ENCODE measurements at places on chromosomes 13 and 19. TPM values are rescaled to one million over a fixed set of nuclear protein-coding genes. Genes with fewer than 3 reads are reported as not detected.

GRCh38 chr19:18778076-18778389, 13.1 kb downstream of the COMP start:
- DNase-seq: no peak

- DNase-seq: no peak
Observed at GRCh38 chr13:38700051-38700450, 13.2 kb downstream of the FREM2 start.

- no peak for DNase-seq
Observed at GRCh38 chr13:91470681-91471080, 72.3 kb downstream of the GPC5 start.

- no peak for DNase-seq
Observed at GRCh38 chr19:34838753-34839431, 65.9 kb upstream of the ZNF599 start.

DNA sequence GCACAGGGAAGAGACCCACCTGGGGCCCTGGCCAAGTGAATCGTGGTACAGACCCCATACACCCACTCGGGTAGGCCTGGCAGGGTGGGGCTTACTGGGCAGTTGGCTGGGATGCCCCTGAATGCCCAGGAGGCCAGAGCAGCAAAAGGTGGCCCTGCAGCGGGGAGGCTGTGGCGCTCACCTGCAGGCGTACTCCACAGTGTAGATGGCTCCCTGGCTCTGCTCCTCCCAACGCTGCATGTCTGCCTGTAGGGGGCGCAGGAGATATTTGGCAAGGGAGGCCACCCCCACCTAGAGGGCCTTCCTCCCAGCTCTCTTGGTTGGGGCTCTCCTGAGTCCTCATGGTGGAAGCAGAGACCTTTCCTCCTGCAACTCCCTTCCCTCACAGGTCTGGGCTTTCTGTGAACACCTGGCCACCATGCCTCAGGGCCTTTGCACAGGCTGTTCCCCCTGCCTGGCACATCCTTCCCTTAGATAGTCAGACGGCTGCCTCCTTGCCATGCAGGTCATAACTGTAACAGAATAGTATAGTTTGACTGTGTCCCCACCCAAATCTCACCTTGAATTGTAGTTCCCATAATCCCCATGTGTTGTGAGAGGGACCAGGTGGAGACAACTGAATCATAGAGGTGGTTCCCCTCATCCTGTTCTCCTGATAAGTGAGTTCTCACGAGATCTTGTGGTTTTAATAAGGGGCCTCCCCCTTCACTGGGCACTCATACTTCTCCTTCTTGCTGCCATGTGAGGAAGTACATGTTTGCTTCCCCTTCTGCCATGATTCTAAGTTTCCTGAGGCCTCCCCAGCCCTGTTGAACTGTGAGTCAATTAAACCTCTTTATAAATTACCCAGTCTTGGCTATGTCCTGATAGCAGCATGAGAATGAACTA, 5.9 kb downstream of the BORCS8 start:
- DNase-seq: peak; percentile 20

- no peak for DNase-seq
Observed at GRCh38 chr19:9724157-9724556, 44.4 kb downstream of the ZNF846 start.

- no peak for DNase-seq
Observed at GRCh38 chr19:7547159-7547558, 11.6 kb downstream of the PNPLA6 start.

DNA sequence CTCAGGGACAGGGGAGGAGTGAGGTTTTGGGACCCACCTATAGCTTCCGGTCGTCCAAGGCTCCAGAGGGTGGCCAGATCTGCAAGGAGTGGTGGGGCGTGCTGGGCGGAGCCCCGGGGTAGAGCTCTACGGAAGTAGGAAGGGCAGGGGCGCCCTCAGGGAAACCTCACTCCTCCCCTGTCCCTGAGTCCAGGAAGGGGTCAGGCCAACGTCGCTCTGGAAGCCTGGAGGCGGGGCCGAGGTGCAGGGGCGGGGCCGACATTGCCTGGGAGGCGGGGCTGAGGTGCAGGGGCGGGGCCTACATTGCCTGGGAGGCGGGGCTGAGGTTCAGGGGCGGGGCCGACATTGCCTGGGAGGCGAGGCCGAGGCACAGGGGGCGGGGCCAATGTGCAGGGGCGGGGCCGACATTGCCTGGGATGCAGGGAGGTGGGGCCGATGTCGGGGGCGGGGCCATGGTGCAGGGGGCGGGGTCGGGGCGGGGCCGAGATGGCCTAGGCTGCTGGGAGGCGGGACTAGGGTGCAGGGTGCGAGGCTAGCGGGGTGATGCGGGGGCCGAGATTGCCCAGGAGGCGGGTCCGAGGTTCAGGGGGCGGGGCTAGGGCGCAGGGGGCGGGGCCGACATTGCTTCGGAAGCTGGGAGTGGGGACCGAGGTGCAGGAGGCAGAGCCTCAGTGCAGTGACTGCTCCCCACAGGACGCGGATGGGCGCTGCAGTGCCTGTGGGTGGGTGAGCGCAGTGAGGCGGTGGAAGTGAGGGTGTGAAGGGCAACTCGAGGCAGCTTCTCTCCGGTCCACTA, 4.9 kb upstream of the PALM start:
- DNase-seq: peak; percentile 27

- DNase-seq: peak; percentile 4
Observed at GRCh38 chr19:41616792-41617621, 9.9 kb downstream of the CEACAM4 start.

DNA sequence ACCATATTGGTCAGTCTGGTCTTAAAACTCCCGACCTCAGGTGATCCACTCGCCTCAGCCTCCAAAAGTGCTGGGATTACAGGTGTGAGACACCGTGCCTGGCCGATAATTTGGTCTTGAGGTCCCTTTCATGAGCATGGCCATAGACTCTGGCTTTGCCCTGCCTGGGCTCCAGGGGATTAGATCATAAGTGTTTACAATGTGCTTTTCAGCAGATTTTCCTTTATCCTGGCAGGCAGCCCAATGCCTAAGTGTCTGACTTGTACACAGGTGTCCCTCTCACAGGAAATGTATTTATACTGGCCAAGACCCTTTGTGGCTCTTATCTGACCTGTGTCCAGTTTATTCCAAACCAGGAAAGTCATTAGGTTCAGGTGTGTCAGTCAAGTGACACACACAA, 15.9 kb downstream of the BCAM start:
- no peak for DNase-seq

GRCh38 chr19:4694211-4694987, 24.3 kb upstream of the MYDGF start:
- peak; percentile 94 for DNase-seq

DNA sequence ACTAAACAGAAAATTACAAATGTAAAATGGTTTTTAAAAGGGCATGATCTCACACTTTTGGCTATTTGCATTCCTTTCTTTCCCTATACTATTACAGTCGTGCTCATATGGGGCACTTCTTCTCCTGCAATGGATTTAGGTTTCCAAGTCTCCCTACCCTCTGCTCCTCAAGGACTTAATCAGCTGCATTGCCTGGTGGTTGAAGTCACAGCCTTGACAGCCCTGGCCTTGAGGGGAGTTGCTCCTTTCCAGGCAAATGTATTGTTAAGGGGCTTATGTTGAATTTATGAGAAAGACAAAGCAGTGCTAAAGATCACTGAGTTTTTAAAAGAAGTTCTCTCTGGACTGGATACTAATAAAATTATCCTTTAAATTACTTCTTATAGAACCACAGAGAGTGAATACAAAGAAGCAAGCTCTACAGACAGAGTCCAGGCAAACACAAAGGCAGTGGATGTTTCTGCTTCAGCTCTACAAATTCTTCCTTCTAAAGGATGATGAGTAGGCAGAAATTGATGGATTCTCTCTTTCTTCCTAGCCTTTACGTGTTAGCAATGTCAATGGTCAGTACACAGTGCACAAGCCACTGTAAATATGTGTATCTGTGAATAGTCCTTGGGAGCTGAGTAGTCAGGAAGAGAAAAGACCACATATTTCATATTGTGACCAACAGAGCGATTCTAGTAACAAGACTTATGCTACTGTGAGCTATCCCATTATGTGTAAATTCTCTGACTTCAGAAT, 390.9 kb downstream of the TBC1D4 start:
- no peak for DNase-seq

GRCh38 chr13:102947745-102948405, 102.0 kb downstream of the ERCC5 start:
- DNase-seq: no peak

GRCh38 chr19:6743066-6743465, 3.6 kb downstream of the TRIP10 start:
- no peak for DNase-seq

Gene ZNF471
- total RNA-seq: 10.1 TPM

Gene ZNF541
- not detected for total RNA-seq

Gene PRKCG
- total RNA-seq: 0.15 TPM

Gene ZNF665
- 5.4 TPM for total RNA-seq

Gene TPTE2
- not detected for total RNA-seq

Gene IGFL3
- total RNA-seq: not detected

Gene CYP4F8
- total RNA-seq: not detected

Gene IZUMO2
- not detected for total RNA-seq

Gene FCGBP
- total RNA-seq: 26.3 TPM

Gene HSH2D
- total RNA-seq: 0.05 TPM

Data from renal cortical epithelial cell (primary cell).